ENCODE measurements at places on chromosomes 5 and 9.

GRCh38 chr9:113529336-113530009 lies 65.9 kb downstream of the RGS3 start:
- DNase-seq: no peak

GRCh38 chr5:137888863-137889759 lies at the start of gene PKD2L2:
PKD2L2 (plus strand) TSS chr5:137889457; CDS start chr5:137889492, 35 bp downstream.
- DNase-seq: peak; percentile 65

- no peak for DNase-seq
Measured at GRCh38 chr5:38831909-38832308, 13.9 kb upstream of the OSMR start.

- DNase-seq: no peak
Measured at GRCh38 chr5:37806016-37806415, 33.8 kb downstream of the GDNF start.

GRCh38 chr5:172766287-172767108 lies 4.5 kb downstream of the DUSP1 start:
- no peak for DNase-seq

DNA sequence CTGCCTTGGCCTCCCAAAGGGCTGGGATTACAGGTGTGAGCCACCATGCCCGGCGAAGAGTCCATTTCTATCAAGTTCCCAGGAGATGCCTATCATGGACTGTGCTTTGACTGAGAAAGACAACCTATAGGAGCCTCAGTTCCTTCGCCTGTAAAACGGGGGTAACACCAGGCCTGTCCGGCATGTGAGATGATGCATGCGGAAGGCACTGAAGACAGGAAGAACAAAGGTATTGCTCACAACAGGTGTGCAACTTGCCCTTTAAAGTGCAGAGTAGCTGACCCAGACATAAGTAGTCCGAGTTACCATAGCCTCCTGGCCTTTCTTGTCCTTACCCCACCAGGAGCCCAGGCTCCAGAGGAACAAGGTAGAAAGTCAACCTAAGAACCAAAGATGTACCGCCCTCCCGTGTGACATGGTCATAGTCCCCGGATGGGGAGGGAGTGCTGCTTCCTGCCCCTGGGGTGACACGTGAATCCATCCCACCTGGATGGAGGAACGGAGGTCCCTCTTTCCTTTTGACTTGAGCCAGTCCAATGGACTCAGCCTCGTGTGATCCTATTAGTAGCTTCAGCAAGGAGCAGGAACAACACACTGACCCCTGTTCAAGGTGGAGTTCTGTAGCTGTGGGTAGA lies 60.3 kb downstream of the HSPA4 start:
- DNase-seq: no peak

- DNase-seq: no peak
Measured at GRCh38 chr5:58294598-58295305, 165.1 kb downstream of the PLK2 start.

- no peak for DNase-seq
Measured at GRCh38 chr5:168699002-168699401, 119.8 kb upstream of the PANK3 start.

GRCh38 chr9:124271660-124272059 lies 13.9 kb downstream of the NEK6 start:
- DNase-seq: no peak

- DNase-seq: no peak
Measured at GRCh38 chr5:91332267-91333045, 50.7 kb downstream of the ARRDC3 start.

- no peak for DNase-seq
Measured at GRCh38 chr9:95970317-95970716, 94.8 kb downstream of the ERCC6L2 start.

DNA sequence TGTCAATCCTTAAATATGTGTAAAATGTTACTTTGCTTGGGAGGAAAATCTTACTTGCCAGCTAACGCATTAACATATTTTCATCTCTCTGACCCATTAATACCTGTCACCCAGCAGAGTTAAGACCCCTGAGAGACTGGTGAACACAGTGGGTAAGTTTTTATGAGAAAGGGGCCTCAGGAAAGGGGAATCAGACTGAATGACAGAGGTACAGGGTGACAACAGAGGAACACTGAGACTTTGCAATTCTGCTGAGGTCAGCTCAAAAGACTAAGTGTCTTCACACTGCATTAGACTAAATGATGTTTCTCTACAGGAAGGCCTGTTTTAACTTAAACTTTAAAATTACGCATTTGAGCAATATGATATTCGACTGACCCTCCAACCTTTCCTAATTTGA lies 223.8 kb downstream of the EFNA5 start:
- no peak for DNase-seq

DNA sequence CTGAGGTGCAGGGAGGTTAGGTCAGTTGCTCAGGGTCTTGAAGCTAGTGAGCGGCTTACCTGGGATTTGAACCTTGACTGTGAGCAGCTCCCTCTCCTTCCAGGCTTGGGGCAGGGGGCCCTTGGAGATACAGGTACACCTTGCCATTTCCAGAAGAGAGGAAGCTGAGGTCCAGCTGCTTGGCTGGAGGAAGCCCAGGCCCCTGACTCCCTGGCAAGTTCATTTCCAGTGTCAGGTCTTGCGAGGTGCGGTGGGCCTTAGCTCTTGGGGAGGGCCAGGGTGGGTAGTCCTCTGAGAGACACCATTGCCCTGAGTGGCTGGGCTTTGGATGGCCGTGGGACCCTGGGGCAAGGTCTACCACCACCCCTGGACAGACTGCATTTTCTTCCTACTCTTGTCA lies 9.3 kb downstream of the PPARGC1B start:
- no peak for DNase-seq

GRCh38 chr5:59893429-59894227 lies at the start of gene PDE4D:
PDE4D (minus strand) TSS chr5:59893726.
- peak; percentile 70 for DNase-seq

GRCh38 chr5:175159956-175160355 lies 284.0 kb downstream of the DRD1 start:
- no peak for DNase-seq

- DNase-seq: no peak
Measured at GRCh38 chr5:153515301-153515700, 24.8 kb downstream of the GRIA1 start.

GRCh38 chr5:56466136-56466816 lies 233.1 kb upstream of the ANKRD55 start:
- DNase-seq: no peak

DNA sequence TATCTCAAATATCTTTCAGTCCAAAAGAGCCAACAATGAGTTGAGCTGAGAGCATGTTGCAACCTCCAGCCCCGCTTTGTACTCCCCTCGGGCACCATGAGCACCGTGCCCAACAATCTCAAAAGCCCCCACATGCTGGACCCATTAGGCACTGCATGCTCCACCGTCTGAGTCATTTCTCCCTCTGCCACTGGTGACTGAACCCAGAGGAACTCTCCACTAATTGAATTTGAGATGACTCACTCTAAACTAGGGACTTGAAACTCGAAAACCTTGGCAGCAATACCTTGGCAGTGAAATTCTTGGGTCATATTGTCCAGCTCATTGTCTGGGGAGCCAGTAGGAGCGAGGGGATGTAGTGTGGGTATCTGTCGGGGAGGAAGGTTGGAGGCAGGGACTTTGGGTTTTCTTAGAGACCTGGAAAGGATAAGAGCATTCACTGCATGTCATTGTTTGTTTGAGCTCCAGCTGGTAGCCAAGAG lies 49.9 kb upstream of the SLIT3 start:
- DNase-seq: no peak

- DNase-seq: no peak
Measured at GRCh38 chr5:7678030-7678429, 172.9 kb downstream of the CFAP90 start.

DNA sequence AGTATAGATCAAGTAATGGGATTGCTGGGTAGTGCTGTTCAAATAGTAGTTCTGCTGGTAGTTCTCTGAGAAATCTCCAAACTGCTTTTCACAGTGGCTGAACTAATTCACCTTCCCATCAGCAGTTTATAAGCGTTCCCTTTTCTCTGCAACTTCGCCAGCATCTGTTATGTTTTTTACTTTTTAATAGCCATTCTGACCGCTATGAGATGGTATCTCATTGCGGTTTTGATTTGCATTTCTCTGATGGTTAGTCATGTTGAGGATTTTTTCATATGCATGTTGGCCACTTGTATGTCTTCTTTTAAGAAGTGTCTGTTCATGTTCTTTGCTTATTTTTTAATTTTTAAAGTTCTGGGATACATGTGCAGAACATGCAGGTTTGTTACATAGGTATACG lies 279.2 kb upstream of the NREP start:
- DNase-seq: no peak

DNA sequence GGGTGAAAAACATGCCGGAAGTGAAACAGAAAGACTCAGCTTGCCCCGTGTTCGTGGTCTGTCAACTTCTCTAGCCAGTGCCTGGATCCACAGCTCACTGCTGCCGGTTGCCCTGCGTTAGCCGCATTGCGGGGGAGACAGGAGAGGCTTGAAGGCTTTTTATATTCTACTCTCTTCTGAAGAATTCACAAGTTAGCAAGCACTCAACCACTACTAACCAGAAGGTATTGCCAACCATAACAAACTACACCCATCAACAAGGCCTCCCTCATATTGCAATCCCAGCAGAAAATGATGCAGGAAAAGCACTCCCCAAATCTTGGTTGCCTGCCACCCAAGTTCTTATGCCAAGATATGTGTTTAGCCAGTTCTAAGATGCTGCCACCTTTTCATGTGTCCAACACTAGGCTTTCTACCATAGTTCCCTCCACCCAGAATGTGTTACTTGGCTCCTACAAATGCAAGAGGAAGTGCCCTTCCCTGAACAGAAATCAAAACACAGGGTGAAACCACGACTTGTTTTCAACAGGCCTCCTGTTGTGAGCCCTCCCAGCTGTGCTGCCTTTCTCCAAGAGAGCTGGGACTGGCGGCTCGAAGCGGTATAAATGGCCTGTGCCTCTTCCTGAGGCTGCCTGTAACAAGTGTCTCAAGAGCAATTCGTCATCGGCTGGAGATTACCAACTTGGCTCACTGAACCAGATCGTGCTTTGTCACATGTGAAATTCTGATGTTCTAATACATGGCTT lies 129.0 kb downstream of the SNX18 start:
- DNase-seq: no peak

DNA sequence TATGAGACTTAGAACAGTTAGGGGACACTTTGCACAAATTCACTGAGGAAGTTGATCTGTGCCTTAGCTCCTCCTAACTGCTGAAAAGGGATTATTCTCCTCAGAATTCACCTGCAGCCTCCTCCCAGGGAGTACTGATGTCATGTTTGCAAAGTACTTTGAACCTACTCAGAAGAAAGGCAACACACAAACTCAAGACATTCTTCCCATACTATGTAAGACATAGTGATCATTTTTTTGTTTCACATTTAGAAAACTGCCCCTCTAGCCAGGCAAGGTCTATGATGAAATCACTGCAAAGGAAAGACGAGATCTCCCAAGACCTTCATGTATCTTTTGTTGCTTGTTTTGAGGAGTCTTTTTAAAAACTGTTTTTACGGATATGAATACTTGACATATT lies 10.6 kb upstream of the VLDLR start:
- no peak for DNase-seq

GRCh38 chr9:84875193-84875592 lies 205.7 kb downstream of the NTRK2 start:
- no peak for DNase-seq

- no peak for DNase-seq
Measured at GRCh38 chr9:87464110-87464991, 33.3 kb upstream of the DAPK1 start.

DNA sequence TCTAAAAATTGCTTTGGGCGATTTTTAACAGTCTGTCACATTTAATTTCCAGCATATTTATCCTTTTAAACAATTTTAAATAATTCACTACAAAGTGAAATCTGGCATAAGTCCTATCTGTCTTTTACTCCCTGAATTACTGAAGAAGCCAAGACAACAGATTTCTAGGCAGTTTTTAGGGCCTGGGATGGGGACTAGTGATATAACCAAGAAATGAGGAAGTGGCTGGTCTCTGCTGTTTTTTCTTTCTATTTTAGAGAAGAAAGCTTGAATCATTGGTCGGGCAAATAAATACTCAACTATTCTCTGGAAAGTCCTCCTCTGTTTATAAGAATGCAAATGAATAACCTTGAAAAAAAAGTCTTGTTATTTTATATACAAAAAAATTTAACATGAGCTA lies 79.7 kb upstream of the SSBP2 start:
- no peak for DNase-seq

DNA sequence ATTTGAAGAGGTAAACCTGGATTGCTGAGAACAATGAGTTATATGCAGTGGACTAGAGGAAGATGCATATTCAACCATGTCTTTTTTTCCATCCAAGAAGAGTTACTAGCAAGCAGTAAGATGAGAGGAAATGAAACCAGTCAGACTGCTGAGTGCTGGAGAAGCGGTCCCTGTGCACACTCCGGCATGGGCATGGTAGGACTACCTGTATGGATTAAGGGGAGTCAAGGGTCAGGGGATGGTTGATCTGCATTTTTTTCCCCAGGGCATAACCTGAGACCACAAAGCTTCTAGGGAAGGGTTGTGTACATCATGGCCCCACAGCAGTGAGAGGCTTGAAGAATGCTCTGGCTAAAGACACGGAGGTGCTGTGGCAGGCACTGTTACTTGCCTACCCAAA lies 76.6 kb upstream of the ZNF169 start:
- no peak for DNase-seq

- no peak for DNase-seq
Measured at GRCh38 chr5:124995421-124995820, 249.0 kb upstream of the ZNF608 start.

- no peak for DNase-seq
Measured at GRCh38 chr5:98320343-98320742, 453.1 kb upstream of the RGMB start.

DNA sequence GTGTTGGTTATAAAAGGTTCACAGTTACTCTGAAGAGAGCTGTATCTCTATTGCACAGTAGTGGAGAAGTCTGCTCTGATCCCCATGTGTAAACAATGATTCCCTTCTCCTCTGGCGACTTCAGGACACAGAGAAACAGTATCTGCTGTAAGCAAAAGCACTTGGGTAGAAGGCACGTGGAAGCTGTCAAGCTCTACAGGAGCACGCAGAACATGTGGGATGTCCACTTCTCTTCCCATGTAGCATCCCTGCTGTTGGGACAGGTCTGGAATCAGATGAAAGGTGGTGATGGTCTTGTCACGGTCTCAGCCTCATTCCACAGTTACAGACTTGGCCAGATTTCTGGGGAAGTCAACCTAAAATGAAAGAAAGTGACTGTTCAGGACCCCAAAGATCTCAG lies 9.4 kb upstream of the MAPK9 start:
- DNase-seq: no peak

DNA sequence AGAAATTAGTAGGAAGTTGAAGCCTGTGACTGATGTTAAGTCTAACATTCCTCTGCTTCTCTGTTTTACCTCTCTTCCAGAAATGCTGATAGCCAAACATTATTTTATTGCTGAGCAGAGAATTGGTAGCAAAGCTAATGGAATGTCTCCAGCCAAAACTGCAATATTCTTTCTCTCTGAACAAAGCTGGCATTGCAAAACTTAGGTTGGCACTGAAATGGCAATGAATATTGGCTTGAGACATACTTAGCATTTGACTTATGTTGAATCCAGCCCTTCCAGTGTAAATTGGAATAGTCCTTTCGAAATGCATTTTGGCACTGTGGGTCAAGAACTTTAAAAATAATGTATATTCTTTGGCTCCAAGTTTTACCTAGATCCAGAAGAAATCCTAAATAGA lies 21.1 kb downstream of the FAF2 start:
- no peak for DNase-seq

GRCh38 chr9:19665146-19665863 lies 123.5 kb downstream of the SLC24A2 start:
- no peak for DNase-seq

- no peak for DNase-seq
Measured at GRCh38 chr9:13705918-13706317, 426.4 kb upstream of the MPDZ start.

GRCh38 chr9:107029146-107029545 lies 166.2 kb downstream of the ZNF462 start:
- no peak for DNase-seq

Data from iPS DF 19.7 (cell line).